ENCODE measurements at places on chromosomes 7 and 10.

DNA sequence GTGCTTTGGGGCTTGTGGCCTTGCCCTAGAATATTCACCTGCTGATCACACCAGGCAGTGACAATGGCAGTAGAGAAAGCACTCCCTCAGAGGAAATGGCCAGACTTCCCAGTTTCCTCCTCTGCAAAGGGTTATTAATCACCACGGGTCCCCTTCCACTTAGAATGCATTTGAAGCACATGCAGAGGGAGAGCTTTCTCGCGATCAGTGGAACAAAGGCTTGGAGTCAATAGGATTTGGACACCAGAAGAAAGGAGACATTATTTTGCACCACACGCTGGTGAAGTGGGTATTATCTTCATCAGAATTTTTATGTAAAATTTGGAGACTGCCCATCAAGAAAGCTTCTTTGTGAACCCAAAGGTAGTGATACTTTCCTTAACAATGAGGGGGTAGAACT, 35.4 kb upstream of the INHBA start:
- DNase-seq = no peak

DNA sequence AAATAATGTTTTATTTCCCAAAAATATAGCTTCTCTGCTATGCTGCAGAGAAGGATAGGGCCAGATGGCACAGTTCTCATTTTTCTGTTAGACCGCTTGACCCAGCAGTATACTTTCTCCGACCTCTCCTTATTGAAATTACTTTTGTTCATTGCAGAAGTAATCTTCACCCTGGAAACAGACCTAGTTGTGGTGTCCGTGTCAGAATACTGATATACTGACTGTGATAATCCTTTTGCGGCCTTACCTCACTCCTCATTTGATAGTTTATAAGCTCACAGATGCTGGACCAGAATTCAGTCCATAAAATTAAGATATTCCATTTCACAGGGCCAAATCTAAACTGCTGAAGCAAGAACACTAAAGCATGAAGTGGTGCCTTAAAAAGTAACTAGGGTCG, 260.6 kb upstream of the DKK1 start:
- DNase-seq = no peak

GRCh38 chr10:9811601-9812000, 1206.1 kb upstream of the CELF2 start:
- no peak for DNase-seq

GRCh38 chr7:130988443-130988842, 254.4 kb upstream of the KLF14 start:
- DNase-seq = no peak

DNA sequence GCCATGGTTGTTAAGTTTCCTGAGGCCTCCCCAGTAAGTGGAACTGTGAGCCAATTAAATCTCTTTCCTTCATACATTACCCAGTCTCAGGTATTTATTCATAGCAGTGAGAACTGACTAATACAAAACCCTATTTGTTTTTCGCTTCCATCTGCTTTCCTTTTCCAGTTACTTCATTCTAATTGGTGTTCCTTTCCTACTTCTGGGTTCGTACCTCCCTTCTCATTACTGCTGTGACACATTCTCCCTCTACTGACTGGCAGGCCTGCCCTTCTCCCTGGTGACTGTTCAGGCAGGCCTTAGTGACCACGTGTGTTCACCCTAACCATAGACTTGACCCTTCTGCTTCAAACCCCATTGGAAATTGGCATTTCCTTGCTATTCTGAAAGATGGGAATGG, 37.7 kb downstream of the MTURN start:
- DNase-seq = no peak

All from activated T-cell treated with anti-CD3 and anti-CD28 coated beads, Interleukin-2, amount 50 U/mL, for 48 hours (primary cell).